ENCODE measurements at places on chromosomes 4 and X.

DNA sequence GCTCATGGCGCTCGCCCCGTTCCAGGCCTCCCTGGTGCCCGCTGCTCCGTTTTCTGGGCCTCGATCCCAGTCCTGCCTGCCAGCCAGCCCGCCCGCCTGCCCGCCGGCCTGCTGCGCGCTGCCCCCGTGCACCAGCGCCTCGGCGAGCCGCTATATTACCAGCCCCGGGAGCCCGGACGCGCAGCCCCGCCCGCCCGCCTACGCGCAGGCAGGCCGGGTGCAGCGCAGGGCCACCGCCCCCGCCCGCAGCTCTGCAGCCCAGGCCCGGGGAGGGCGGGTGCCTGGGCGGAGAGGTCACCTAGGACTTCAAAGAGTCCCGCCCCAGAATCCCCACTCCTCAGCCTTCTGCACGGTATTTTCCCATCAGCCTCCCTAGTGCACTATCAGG is at the start of gene MAOB:
TSS of gene MAOB (minus strand) at position 157 of the 388 bp plus-strand sequence. CDS start at position 6, 151 bp downstream.
- no peak for DNase-seq

DNA sequence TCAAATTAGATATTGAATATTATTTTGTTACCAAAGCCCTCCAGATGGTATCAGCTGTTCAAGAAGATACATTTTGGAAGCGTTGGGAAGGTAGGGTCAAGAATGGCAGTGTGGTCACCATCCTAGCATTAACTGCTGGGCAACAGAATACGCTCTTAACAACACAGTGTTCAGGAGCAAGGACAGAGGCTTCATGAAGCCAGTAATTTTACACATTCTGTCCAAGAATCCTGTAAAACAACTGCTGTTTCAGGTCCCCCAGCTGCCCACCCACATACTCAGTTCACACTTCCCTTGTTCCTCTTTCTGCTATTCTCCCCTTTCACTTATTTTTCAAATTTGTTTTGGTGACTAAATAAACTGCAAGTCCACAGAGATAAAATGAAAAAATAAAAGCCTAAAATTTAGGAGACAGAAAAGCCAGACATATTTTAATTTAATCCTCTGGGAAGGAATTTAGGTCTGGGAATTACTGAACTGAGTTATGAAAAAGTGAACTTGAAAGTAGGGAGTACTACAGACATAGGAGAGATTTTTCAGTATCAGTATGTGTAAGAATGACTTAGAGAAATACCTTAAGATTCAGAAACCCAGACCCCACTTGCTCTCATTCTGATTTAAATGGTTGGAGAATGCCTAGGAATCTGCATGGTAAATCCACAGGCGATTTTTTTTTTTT is 406.7 kb downstream of the MAPK10 start:
- no peak for DNase-seq

DNA sequence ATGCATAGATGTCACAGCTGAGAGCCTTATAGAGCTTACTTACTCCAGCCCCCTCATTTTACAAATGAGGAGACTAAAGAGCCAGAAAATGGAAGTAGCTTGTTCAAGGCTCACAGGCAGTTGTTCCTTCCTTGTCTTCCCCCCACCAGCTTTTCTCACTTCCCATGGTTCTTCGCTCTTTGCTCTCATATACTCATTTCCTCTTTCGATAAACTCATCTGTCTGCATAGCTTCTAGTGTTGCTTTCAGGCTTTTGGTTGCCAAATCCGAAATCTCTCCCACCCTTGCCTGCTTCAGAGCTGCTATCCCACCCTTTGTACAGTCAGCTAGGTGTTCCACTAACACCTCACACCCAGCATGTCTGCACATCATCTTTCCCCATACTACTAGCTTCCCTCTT is 25.0 kb upstream of the GJB1 start:
- peak; percentile 28 for DNase-seq

DNA sequence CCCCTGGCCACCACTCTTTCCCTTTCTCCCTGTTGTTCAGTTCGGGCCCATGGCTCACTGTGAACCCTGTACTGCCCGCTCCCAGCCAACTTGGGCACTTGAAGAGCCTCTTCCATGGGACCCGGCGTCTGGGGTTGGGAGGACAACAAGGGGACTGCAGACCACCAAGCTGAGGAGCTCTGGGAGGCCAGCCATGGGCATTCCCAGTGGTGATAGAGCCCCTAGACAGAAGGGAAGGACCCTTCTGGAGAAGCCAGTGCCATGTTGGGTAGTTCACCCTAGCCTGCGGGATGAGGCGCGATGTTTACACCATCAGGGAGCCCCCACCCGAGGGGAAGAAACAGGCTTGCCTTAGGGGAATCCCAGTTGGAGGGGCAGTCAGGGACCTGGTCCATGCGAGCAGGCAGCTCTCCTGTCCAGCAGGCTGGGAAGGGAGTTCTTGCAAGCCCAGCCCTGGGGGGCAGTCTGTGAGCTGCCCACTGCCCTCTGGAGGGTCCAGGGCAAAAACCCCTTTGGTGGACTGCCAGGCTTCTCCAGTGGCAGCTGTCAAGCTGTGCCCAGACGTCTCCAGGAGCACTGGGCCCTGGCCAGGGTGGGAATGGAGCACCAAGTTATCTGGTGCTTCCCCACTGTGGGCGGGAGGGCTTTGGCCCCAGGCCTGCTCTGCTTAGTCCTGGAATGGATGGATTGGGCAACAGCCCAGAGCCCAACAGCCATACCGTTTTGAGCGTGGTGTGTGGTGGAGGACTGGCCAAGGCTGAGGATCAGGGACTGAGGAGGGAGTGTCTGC is 23.7 kb upstream of the UBA1 start:
- DNase-seq, result no peak

- no peak for DNase-seq
Measured at GRCh38 chrX:130631011-130631410, 229.2 kb downstream of the RBMX2 start.
